ENCODE measurements at places on chromosomes 3 and 15.
A peak's percentile ranks its signal among the peaks of the same experiment; 100 is the strongest.

DNA sequence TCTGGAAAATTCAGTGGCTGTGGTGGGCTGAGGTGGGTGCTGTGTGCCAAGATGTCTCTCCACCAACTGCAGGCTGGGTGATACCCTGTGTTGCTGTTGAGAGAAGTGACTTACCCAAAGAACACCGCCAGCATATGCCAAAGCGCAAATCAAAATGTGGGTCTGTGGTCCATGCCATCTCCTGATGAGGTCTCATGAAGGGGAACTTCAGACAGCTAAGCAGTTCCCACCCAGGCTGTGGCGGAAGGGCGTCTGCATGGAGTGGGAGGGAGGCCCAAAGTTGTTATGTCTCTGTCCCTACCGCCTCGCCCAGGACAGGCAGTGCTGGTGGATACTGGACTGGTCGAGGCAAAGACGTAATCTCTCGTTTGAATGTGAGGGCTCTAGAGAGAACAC, 70.9 kb upstream of the PLXNA1 start:
- no peak for DNase-seq

- DNase-seq = peak; percentile 66
Observed at GRCh38 chr3:136193278-136194054, 2.7 kb downstream of the MSL2 start.

GRCh38 chr15:101003081-101003480, 83.9 kb downstream of the LRRK1 start:
- DNase-seq = no peak

DNA sequence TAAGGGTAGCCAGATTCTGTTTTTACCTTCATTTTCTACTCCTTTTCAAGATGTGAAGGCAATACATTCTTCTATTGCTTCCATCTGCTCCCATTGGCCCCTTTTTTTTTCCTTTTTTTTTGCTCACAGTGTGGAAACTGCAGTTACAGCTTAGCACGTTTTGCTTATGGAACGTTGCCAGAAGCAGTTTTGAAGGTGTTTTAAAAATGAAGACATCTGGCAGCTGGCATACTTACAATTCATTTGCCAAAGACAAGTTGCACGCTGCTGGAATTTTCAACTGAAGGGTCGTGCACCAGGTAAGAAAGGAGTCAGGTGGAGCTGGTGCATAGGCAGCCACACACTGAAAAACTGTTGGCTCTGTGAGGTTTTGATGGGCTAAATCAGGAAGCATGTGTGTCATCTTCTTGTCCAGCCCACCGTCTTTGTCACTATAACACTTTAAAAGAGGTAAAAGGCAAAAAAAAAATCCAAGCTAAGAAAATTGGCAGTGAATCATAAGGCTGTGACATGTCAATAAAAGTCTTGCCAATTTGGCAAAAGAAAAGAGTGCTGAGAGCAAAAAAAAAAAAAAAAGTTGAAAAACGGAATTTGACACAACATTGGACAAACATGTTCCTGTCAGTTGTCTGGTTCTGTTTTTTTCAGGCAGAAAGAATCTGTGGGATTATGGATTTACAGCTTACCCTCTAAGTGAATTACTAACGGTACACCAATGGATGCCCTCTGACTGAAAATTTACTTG, 225.4 kb upstream of the SOX2 start:
- DNase-seq = no peak

DNA sequence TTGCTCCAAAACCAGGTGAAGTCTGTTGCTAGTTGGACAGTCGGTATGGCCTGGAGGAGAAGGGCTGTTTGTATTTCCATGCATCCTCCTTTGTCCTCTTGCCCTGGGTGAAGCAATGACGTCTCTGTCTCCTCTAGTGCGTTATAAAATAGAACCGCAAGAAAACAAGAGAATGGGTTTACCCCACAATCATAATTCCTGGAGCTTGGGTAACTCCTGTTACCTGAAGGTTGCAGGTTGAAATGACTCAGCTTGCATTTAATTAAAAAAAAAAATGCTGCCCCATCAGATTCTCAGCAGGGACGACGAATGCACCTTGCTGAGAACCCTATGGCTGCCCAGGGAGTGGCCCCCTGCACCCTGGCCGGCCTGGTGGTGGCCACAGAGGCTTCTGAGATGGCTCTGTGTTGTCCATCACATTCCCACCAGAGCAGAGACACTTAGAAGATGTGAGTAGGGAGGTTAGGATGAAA, 228.2 kb upstream of the BHLHE40 start:
- no peak for DNase-seq

DNA sequence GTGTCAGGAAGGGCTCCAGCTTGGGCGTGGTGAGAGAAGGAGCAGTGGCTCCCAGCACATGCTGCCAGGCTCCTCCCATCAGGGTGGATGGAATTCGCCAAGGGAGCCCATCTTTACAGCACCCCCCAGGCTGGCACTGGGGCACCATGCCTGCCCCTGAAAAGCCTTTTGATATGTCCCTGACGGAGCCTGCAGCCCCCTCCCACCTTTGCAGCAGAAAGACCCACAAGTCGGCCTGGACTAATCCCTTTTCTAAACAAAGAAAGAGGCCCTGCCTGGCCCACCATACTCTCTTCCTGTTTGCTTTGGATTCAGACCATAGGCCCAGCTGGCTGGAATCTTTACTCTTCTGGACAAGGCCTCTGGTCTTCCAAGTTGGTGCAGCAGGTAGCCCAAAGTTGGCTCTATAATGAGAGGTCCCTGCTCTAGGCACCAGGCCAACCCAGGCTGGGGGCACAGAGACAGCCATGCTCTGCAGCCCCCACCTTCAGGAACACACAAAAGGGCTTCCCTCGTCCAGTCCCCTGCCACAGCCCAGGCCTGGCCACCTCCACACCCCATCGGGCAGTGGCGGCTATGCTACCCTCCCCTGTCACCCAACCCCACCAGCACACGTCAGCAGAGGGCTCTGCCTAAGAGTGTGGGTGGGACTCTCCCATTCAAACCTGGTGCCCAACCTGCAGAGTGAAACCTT, 5.4 kb downstream of the ANPEP start:
- DNase-seq = no peak
